ENCODE measurements at places on chromosomes 6 and 20.

DNA sequence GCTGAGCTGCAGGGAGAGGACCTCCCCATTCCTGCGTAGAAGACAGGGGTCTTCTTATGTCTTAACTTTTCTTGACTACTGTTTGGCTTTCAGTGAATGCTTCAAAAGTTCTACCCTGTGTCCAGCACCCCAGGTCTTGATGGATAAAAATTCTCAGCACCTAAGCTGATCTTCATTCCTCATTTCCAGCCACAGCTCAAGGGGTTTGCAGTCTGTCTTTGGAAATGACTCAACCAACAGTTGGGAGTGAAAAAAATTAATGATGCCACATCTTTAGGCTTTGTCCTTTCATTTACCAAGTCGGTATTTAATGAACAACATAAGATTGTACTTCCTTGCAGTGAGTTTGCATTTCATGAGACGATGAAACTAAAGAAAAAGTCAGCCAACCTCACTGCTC lies 40.3 kb downstream of the PRDM1 start:
- no peak for DNase-seq

- no peak for DNase-seq
Observed at GRCh38 chr6:160301339-160301738, 42.7 kb upstream of the SLC22A2 start.

GRCh38 chr6:53696341-53696740 lies 30.8 kb upstream of the KLHL31 start:
- DNase-seq = no peak

- no peak for DNase-seq
Observed at GRCh38 chr6:68635706-68636513, 828 bp downstream of the ADGRB3 start.

GRCh38 chr6:41247288-41247865 lies 19.2 kb downstream of the TREML4 start:
- no peak for DNase-seq

- DNase-seq = no peak
Observed at GRCh38 chr20:49272654-49273053, 5.2 kb downstream of the ZNFX1 start.

- DNase-seq = no peak
Observed at GRCh38 chr6:128507337-128508310, 12.8 kb downstream of the PTPRK start.

- DNase-seq = no peak
Observed at GRCh38 chr6:134534708-134535149, 216.8 kb upstream of the SGK1 start.

DNA sequence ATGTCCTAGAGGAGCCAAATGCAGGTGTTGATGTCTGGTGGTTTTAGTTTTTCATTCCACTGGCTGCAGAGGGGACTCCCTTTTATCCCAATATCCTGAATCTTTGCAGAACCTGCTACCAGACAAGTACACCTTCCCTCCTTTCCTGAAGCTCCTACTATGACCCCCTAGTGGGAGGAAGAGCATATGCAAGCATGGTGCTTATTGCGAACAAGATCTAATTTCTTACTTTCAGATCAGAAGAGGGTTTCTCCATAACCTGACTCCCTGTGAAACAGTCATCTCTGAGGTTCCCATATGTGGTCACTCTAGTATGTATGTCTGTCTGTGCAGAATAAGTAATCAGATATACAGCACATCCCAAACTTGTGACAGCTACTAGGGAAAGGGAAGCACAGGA lies 277.2 kb downstream of the ARHGAP18 start:
- DNase-seq = no peak

DNA sequence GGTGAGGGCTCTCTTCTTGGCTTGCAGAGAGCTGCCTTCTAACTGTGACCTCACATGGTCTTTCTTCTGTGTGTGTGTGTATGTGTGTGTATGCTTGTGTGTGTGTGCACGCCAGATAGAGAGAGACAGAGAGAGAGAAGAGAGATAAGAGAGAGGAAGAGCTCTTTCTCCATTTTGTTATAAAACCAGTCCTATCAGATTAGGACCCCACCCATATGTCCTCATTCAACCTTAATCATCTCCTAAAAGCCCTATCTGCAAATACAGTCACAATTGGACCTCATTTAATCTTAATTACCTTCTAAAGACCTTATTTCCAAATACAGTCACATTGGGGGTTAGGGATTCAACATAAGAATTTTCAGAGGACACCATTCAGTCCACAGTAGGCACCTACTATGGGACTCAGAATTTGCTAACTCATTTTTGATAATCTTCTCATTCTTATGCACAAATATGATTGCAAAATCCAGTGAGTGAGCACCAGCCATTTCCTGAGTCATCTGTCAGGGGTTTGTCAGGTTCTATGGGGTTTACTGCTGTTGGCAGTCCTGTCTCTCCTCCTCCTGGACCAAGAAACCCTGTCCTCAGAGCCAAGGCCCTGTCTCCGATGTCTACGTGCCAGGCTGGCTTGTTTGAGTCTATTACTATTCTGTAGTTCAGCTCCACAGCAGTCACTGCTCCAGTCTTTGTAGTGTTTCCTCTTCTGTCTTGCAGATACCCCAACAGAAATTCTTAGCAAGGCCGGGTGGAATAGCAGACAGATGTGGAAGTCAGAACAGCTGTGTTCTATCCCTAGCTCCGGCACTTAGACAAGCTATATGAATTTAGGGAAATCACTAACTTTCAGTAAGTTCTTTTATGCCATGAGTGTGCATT lies 59.0 kb upstream of the FAM184A start:
- DNase-seq = peak; percentile 33

GRCh38 chr6:70110126-70111022 lies 192.5 kb downstream of the COL9A1 start:
- DNase-seq = no peak

GRCh38 chr6:168368066-168368820 lies 48.7 kb upstream of the DACT2 start:
- no peak for DNase-seq

DNA sequence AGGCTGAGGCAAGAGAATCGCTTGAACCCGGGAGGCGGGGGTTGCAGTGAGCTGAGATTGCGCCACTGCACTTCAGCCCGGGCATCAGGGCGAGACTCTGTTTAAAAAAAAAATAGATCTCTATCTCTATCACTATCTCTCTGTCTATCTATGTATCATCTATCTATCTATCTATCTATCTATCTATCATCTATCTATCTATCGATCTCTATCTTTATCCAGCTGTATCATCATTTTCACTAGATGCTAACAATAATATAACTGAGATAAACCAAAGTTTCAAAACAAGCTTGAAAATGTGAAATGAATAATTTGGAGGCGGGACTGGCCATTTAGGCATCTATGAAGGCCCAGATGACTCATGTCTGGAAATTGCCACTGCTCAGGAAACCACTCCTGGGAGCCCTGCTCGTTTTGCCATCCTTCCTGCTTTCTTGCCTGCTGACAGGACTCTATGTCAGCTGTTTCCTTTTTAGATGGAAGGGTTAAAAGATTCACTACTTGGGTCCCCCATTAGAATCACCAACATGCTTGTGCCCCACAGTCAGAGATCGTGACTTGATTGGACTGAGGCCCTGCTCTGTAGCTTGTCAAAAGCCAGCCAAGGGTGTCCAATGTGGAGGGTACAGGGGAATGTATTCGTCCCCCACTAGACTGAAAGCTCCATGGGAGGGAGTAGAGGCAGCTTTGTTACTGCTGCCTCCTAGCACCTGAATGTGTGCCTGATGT lies 61.7 kb downstream of the UTRN start:
- no peak for DNase-seq

DNA sequence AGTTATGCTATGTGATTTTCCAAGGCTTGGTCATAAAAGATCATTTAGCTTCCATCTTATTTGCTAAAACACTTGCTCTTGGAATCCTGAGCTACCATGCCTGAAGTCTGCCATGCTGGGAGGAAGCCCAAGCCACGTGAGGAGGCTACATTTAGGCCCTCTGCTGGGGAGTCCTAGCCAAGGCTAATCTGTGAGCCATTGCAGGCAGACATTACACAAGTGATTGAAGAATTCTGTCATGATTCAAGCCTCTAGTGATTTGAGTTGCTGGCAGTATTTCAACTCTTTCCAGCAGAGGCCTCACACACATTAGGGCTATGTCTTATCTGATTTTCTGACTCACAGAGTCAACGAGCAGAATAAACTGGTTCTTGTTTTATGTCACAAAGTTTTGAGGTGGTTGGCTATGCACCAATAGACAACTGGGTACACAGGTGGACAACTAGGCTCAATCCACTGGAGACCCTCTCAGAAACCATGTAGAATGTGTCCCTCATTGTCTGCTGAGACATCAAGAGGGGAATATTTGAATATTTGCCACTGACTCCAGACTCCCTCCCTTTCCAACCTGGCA lies 227.2 kb upstream of the SULF2 start:
- DNase-seq = no peak

Measured in NK-92 treated with Interleukin-12 subunit alpha and Interleukin-12 subunit beta, amount 100 ng/mL, for 24 hours (cell line).